ENCODE measurements at places on chromosomes 2 and 18. TPM values are rescaled to one million over a fixed set of nuclear protein-coding genes. Genes with fewer than 3 reads are reported as not detected.

GRCh38 chr2:86563650-86564061, 413 bp upstream of the CHMP3 start:
- H3K27me3 ChIP-seq, result no peaks in the 10 kb centered on the region
- peak overlapping the region; percentile 98 for H3K27ac ChIP-seq
- peaks cover 15% of the 10 kb centered on the region for H3K4me1 ChIP-seq
- H3K36me3 ChIP-seq, result peaks cover 6% of the 10 kb centered on the region
- DNase-seq, result no peak

DNA sequence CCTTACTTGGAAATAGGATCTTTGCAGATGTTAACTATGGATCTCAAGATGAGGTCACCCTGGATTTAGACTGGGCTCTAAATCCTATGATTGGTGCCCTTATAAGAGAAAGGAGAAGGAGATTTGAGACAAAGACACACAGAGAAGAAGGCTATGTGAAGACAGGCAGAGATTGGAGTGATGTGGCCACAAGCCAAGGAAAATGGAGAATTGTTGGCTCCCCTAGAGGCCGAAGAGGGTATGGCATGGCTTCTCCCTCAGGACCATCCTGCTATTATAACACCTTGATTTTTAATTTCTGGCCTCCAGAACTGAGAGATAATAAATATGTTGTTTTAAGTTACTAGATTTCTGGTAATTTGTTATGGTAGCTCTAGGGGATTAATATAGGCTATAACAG, 7.6 kb downstream of the CYBRD1 start:
- H3K36me3 ChIP-seq, result no peaks in the 10 kb centered on the region
- H3K27ac ChIP-seq, result no peak overlapping the region
- peaks cover 8% of the 10 kb centered on the region for H3K27me3 ChIP-seq
- no peak overlapping the region for H3K4me3 ChIP-seq
- DNase-seq, result no peak

DNA sequence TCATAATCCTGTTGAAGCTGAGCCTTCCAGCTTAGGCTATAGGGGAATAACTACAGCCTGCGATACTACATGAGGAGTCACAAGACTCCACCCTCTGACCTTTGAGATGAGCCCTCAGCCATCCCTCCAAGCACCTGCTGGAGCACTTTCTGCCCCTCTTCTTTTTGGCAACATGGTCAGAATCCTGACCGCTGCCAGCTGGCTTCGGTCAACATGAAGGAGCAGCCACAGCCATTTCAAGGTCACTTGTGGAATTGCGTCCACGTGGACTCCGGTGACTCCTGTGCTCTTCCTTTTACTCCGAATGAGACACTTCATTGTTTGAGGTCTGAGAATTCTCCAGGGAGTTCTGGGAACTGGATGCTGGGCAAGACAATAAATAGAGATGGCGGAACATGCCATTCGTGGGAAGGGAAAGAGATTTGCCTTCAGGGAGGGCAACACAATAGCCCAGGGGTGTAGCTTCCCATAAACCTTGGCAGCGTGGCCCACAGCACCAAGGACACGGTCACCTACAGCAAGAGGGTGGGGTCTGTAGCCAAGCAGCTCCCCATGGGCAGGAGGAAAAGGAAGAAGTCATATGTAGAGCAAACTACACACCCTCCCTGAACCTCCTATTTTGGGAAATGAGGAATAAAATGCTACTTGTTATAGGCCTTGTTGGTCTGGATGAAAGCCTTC, 73.3 kb upstream of the PPP1CB start:
- DNase-seq, result no peak
- H3K27ac ChIP-seq, result no peak overlapping the region
- peaks cover 10% of the 10 kb centered on the region for H3K4me1 ChIP-seq
- no peak overlapping the region for H3K4me3 ChIP-seq

GRCh38 chr2:96146881-96147592, 1.8 kb upstream of the DUSP2 start:
- H3K36me3 ChIP-seq, result peaks cover 16% of the 10 kb centered on the region
- H3K27ac ChIP-seq, result peak overlapping the region; percentile 95
- H3K4me1 ChIP-seq, result peaks cover 42% of the 10 kb centered on the region
- DNase-seq, result no peak
- no peaks in the 10 kb centered on the region for H3K27me3 ChIP-seq
- peak overlapping the region; percentile 41 for H3K4me3 ChIP-seq

DNA sequence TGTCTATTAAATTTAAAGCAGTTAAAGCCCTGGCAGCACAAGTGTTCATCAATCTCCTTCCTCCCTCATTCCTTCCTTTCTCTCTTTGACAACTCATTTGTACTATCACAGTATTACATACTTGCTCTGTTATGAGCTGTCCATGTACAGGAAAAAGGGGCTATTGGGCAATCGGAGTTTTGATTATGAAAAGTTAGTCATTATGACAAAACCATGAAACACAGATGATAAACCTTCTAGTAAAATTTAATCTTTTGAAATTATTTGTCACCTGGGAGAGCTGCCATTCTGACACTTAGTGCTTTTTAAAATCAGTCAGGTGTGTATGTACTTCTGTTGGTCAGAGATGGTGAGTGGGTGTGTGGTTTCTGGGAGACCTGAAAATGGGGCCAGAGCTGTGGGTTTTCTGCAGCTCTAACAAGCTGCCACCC, 39.4 kb downstream of the MAP4K4 start:
- no peak overlapping the region for H3K4me3 ChIP-seq
- no peak for DNase-seq
- peaks cover 43% of the 10 kb centered on the region for H3K4me1 ChIP-seq
- no peaks in the 10 kb centered on the region for H3K27me3 ChIP-seq

GRCh38 chr18:6722690-6723089, 6.8 kb upstream of the ARHGAP28 start:
- no peak overlapping the region for H3K27ac ChIP-seq
- H3K27me3 ChIP-seq, result no peaks in the 10 kb centered on the region
- no peaks in the 10 kb centered on the region for H3K4me1 ChIP-seq
- H3K4me3 ChIP-seq, result no peak overlapping the region
- H3K36me3 ChIP-seq, result no peaks in the 10 kb centered on the region

DNA sequence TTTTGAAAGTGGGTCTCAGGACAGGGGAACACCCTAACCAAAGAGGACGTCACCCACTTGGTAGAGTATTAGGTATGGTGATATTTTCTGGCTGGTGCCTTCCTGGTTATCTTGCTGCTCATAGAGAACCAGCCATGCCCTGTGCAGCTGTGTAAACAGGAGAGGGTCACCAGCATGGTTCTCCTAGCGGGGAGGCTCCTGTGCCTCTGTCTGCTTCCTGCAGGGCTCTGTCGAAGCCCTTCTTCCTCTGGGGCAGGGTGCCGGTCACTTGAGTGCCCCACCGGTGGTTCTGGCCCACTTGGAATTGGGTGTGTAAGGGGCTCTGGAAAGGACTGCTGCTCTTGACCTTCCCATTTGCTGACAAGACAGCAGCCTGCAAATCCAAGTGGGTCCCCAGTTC, 131.6 kb upstream of the MSH6 start:
- no peaks in the 10 kb centered on the region for H3K27me3 ChIP-seq
- H3K4me3 ChIP-seq, result no peak overlapping the region
- no peaks in the 10 kb centered on the region for H3K36me3 ChIP-seq
- no peak overlapping the region for H3K27ac ChIP-seq

GRCh38 chr2:9406529-9407362, 16.6 kb downstream of the ITGB1BP1 start:
- H3K4me3 ChIP-seq, result no peak overlapping the region
- H3K27me3 ChIP-seq, result no peaks in the 10 kb centered on the region
- peaks cover 4% of the 10 kb centered on the region for H3K36me3 ChIP-seq
- H3K27ac ChIP-seq, result no peak overlapping the region
- no peaks in the 10 kb centered on the region for H3K4me1 ChIP-seq

GRCh38 chr18:12233378-12233777, 20.8 kb upstream of the CIDEA start:
- no peak overlapping the region for H3K4me3 ChIP-seq
- no peaks in the 10 kb centered on the region for H3K4me1 ChIP-seq
- H3K36me3 ChIP-seq, result no peaks in the 10 kb centered on the region
- no peak for DNase-seq
- peaks cover 28% of the 10 kb centered on the region for H3K27me3 ChIP-seq

DQX1 gene
- total RNA-seq, result not detected

DGUOK gene
- total RNA-seq, result 70.2 TPM

IL1RL2 gene
- total RNA-seq, result not detected

EML6 gene
- 1.8 TPM for total RNA-seq

PCGF1 gene
- total RNA-seq, result 28.1 TPM
